HFF-Myc (cell line): ENCODE measurements at places on chromosomes 12 and 14.

GRCh38 chr14:22477569-22478194 lies 111.3 kb downstream of the DAD1 start:
- no peak for DNase-seq

DNA sequence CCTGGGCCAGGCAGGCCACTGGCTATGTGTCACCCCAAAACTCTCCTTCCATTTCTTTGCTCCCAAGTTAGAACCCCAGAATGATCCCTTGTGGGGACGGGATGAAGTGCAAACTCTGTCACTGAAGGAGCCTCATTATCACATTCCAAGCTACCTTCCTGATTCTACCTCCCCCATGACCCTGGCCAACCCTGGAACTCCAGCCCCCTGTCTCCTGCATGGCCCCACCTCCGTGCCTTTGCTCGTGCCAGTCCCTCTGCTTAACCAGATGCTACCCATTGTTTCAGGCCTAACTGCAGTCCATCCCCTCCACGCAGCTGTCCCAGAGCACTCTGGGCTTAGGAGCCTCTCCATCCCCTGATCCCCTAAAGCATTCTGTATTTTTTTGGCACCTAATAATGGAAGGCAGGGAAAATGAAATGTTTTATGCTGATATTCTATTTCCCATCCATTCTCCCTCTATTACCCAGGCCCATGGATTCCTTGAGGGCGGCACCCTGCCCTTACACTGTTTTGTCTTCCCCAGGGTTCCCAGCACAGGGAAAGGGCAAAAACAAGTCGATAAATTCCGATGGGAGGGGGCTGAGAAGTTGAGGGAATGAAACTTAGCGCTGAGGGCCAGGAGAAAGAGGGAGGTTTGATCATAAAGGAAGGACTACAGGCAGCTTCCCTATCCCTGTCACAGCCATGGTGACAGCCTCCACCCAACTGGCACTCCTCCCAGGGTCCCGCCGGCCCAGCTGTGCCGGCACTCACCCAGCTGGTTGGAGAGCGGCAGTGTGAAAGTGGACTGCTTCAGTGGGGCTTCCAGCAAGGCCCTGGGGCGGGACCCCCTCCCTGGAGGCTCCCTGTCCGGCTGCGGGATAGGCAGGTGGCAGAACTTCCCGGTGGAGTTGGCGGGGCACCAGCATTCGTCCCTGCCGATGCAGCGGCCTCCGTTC lies 58.1 kb downstream of the ISCA2 start:
- DNase-seq = no peak

DNA sequence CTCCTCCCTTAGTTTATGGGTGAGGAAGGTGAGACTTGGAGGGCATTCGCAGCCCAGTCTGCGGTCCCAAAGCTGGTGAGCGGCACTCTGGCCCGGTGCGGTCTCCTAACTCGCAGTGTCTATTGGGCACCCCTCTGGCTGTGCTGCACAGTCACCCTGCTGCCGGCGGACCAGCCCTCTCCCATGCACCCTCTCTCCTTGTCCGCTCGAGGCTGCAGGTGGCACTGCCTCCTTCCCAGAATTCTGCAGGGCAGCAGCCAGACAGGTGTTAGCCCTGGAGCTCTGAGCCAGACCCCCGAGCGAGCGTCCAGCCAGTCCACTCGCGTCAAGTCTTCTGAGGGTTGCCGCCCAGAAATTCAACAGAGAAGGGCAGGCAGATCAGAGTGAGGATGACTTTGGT lies 56.8 kb upstream of the DYNC1H1 start:
- DNase-seq = no peak

DNA sequence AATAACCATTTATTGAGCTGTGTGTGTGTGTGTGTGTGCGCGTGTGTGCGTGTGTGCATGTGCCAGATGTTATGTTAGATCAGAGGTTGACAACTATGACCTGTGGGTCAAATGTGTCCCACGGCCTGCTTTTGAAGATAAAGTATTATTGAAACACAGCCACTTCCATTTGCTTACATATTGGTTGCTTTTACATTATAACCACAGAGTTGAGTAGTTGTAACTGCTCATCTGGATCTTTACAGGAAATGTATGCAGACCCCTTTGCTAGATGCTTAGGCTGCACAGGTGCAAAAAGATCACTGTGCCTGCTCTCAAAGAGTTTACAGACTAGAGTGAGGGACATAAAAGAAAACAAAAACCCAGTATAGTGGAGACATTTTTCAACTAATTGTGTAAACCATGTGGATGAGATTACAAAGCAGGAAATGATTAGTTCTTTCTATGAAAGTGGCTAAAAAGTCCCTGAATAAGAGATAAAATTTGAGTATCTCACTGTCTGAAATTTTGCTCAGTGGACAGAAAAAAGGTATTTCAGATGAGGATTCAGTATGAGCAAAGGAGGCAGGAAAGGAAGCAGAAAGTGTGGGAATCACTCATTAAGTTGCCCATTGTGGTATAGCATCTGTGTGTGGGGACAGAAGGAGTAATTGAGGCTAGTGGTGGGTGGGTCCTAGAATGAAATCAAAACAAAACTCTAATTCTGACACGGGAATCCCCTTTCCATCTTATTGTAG lies 188.4 kb downstream of the PAH start:
- DNase-seq = no peak

GRCh38 chr12:84912198-84913128 lies at the start of gene SLC6A15:
SLC6A15 (minus strand) TSS chr12:84912799; CDS start chr12:84892120, 20,679 bp downstream.
- DNase-seq = peak; percentile 49
